ENCODE measurements at places on chromosomes 7 and 10.
A peak's percentile ranks its signal among the peaks of the same experiment; 100 is the strongest.

DNA sequence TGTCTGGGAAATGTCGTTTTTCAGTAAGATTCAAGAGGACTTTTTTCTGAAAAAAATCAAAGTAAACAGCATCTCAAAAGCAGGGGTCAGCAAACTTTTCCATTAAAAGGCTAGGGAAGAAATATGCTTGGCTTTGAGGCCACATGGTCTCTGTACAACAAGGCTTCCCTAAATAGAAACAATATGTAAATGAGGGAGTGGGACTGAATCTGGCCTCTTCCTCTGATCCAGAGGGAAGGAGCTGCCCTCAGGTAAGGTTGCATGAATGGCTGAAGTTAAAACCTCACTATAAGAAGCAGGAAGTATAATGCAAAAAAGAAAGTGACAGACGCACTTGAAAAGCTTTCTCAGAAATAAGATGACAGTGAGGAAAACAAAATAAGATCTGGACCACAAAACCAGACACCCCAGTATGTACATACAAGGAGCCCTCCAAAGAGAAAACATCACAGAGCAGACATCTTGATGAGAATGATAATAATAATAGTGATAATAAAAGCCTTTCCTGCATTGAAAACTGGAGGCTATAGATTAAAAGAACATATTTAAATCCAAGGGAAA is 115.2 kb downstream of the PLXNA4 start:
- H3K27me3 ChIP-seq = no peaks in the 10 kb centered on the region
- no peak overlapping the region for H3K27ac ChIP-seq
- H3K4me3 ChIP-seq = no peak overlapping the region
- no peaks in the 10 kb centered on the region for H3K4me1 ChIP-seq
- DNase-seq = no peak

- H3K27ac ChIP-seq = no peak within 1 kb of the TSS
- no peaks in the 10 kb centered on the region for H3K36me3 ChIP-seq
- H3K27me3 ChIP-seq = peaks cover 11% of the 10 kb centered on the region
- peak within 1 kb of the TSS; percentile 46 for H3K4me3 ChIP-seq
- H3K4me1 ChIP-seq = peaks cover 25% of the 10 kb centered on the region
These were observed at the start of gene MLXIPL for GRCh38 chr7:73623798-73624668. Gene MLXIPL, minus strand, starts transcription at chr7:73624522. Its CDS starts 30 bp downstream, at chr7:73624492.

DNA sequence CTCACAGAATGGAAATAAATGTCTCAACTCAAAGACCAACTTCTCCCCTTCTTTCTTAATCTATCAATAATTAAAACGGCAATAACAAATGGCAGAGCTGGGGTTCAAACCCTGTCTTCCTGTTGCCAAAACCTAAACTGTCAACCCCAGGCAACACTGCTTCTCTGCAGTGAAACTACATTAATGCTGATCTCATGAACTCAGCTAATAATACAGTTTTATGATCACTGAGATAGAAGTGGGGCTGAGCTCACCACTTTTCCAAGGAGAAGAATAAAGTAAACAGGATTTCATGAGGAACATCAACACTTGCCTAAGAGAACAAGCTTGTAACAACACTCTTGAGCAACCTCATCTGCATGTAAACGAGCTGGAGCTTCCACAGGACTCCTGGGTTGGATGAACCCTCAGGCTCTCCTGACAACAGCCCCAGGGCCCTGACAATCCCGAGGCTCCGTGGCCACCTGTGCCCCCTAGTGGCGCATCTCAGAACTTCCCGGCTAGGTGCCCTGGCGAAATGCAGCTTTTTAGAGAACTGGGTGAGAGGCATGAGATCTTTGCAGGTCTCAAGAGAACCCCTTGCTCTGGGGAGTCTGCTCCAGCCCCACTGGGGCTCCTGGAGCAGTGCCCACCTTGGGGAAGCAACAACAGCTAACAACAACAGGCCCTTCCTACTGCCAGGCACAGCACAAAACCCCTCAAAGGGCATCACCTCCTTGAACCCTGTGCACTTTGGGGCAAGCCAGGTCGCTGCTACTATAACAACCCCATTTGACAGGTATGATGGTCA is 169.3 kb downstream of the SH3PXD2A start:
- peak; percentile 88 for DNase-seq
- H3K27me3 ChIP-seq = no peaks in the 10 kb centered on the region
- H3K36me3 ChIP-seq = no peaks in the 10 kb centered on the region
- no peak overlapping the region for H3K4me3 ChIP-seq
- no peaks in the 10 kb centered on the region for H3K4me1 ChIP-seq
- H3K27ac ChIP-seq = peak overlapping the region; percentile 73

GRCh38 chr10:62130948-62131347 is 137.7 kb downstream of the RTKN2 start:
- no peak overlapping the region for H3K4me3 ChIP-seq
- no peak overlapping the region for H3K27ac ChIP-seq
- no peak for DNase-seq
- no peaks in the 10 kb centered on the region for H3K4me1 ChIP-seq
- no peaks in the 10 kb centered on the region for H3K36me3 ChIP-seq
- no peaks in the 10 kb centered on the region for H3K27me3 ChIP-seq

- no peak for DNase-seq
- no peaks in the 10 kb centered on the region for H3K36me3 ChIP-seq
- no peaks in the 10 kb centered on the region for H3K27me3 ChIP-seq
These were observed 705.5 kb downstream of the GRID1 start for GRCh38 chr10:85661123-85661522.

DNA sequence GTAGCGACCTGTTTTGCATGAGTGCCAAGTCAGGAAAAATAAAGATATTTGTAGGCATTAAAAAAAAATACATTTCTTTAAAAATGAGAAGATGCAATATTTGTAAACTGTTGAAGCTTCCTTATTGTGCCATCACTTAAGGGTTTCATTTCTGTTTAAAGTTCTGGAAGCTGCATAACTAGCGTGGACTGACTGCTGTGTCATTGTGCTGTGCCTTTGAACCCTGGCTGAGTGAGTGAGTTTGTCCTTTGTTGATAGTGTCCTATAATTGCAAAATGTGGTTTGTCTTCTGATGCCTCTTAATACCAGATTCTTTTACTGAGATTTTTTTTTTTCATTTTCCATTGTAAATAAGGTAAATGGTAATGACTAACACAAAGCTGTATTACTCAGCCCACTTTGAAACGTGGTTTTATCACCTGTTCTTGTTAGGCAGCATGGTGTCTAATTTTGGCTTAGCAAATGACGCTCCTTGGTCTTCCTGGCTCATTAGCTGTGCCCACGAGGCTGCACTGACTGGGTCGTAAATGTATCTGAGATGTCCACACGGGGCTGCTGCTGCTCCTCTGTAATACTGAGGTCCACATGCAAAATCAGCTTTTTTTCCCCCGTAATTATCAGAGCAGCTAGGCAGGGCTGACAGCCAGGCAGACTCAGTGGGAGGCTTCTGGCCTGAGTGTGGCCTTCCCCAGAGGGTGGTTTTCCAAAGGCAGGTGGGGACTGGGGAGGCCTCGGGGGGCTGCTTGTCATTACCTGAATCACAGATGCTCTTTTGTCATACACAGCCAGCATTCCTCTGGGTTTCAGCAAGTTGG is 14.8 kb downstream of the ZSCAN25 start:
- peaks cover 39% of the 10 kb centered on the region for H3K36me3 ChIP-seq
- DNase-seq = no peak
- no peaks in the 10 kb centered on the region for H3K27me3 ChIP-seq
- no peak overlapping the region for H3K4me3 ChIP-seq

GRCh38 chr7:91618776-91619765 is 261.4 kb downstream of the MTERF1 start:
- H3K27ac ChIP-seq = no peak overlapping the region
- H3K4me1 ChIP-seq = no peaks in the 10 kb centered on the region
- no peak overlapping the region for H3K4me3 ChIP-seq
- DNase-seq = peak; percentile 40
- no peaks in the 10 kb centered on the region for H3K27me3 ChIP-seq
- no peaks in the 10 kb centered on the region for H3K36me3 ChIP-seq

GRCh38 chr7:28520074-28521015 is 108.0 kb downstream of the CREB5 start:
- H3K4me3 ChIP-seq = no peak overlapping the region
- H3K27ac ChIP-seq = no peak overlapping the region
- no peak for DNase-seq
- peaks cover 16% of the 10 kb centered on the region for H3K4me1 ChIP-seq
- no peaks in the 10 kb centered on the region for H3K27me3 ChIP-seq

GRCh38 chr7:26675143-26675887 is 189.1 kb downstream of the SKAP2 start:
- no peak for DNase-seq
- no peaks in the 10 kb centered on the region for H3K27me3 ChIP-seq
- no peak overlapping the region for H3K4me3 ChIP-seq
- H3K27ac ChIP-seq = no peak overlapping the region
- H3K36me3 ChIP-seq = no peaks in the 10 kb centered on the region

DNA sequence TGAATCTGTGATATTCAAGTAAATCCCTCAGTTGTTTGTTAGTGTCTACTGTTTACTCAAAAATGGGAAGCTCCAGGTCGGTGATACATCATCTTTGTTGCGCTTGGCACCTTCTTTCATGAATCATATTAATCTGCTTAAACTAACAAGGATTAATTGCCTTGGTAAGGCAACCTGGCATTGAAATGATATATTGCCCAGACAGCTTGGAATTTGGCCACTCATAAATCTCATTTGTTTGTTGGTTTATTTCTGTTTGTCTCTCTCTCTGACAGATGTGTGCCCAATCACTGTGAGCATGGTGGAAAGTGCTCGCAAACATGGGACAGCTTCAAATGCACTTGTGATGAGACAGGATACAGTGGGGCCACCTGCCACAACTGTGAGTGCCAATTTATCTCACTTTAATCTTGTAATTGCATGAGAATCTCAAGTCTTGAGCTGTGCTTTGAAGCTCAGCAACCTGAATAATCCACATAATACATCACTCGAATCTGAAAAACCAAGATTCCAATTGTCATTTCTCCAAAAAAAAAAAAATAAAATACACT is 1104.8 kb upstream of the C7orf33 start:
- H3K36me3 ChIP-seq = no peaks in the 10 kb centered on the region
- no peak overlapping the region for H3K27ac ChIP-seq
- DNase-seq = peak; percentile 28
- H3K27me3 ChIP-seq = no peaks in the 10 kb centered on the region
- no peaks in the 10 kb centered on the region for H3K4me1 ChIP-seq

DNA sequence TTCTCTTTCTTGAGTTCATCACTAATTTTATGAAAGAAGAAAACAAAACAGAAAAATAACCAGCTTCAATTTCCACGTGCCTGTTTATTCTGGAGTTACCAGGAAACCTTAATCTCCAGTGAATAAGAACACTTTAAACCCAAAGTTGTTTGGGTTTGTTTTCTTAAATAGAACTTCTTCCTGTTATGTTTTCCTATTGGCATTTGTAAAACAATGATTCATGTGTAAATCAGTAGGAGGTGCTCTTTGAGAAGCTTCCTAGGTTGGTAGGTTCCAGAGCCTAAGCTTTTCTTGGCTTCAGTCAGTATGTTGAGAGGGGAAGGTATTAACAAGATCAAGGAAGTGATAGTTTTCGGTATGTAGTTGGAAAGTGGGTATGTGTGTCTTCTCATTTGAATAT is 119.0 kb downstream of the BICC1 start:
- no peak overlapping the region for H3K4me3 ChIP-seq
- no peaks in the 10 kb centered on the region for H3K4me1 ChIP-seq
- DNase-seq = no peak
- H3K27ac ChIP-seq = no peak overlapping the region
- no peaks in the 10 kb centered on the region for H3K27me3 ChIP-seq

- H3K27ac ChIP-seq = no peak overlapping the region
- no peak overlapping the region for H3K4me3 ChIP-seq
- peak; percentile 14 for DNase-seq
- H3K4me1 ChIP-seq = peaks cover 6% of the 10 kb centered on the region
These were observed 105.9 kb upstream of the TMEM168 start for GRCh38 chr7:112896026-112896601.

- no peaks in the 10 kb centered on the region for H3K36me3 ChIP-seq
- H3K4me3 ChIP-seq = no peak overlapping the region
- no peaks in the 10 kb centered on the region for H3K27me3 ChIP-seq
- no peak for DNase-seq
These were observed 211.7 kb upstream of the HABP2 start for GRCh38 chr10:113341138-113341537.

DNA sequence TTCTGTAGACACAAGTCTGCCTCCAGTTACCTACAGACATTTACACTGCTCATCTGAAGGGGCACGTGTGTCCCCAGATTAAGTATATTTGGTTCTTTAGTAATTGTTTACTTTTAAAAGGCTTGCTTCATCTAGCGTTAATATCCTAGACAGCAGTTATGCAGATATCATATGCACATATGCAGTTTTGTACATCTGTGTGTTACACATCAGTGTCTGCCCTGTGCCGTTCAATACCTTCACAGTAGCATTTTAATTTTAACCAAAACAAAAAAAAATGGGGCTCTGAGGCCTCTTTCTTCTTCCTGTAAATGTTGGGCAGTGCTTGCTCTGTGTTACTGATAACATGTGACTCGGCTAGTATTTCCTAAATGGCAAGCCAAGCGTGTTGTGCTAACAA is 331.4 kb upstream of the MGMT start:
- no peaks in the 10 kb centered on the region for H3K27me3 ChIP-seq
- H3K36me3 ChIP-seq = no peaks in the 10 kb centered on the region
- H3K4me1 ChIP-seq = no peaks in the 10 kb centered on the region
- DNase-seq = no peak
- no peak overlapping the region for H3K27ac ChIP-seq
- H3K4me3 ChIP-seq = no peak overlapping the region

DNA sequence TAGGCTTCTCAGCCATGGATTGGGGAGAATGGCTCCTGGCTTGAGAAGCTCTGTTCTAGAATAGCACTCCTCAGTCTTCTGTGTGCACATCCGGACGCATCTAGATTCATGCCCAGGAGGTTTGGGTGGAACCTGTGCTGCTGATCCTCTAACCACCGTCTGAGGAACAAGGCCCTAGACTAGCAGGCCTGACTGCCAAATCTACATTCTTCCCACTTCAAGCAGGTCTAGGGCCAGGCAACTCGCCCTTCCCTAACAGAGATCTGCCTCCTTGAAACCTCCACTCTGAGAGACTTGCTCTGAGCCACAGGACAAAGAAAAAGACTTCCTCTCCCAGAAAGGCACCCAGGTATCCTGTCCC is 61.6 kb downstream of the KCNMA1 start:
- no peaks in the 10 kb centered on the region for H3K27me3 ChIP-seq
- H3K4me3 ChIP-seq = no peak overlapping the region
- no peaks in the 10 kb centered on the region for H3K36me3 ChIP-seq
- peaks cover 23% of the 10 kb centered on the region for H3K4me1 ChIP-seq

GRCh38 chr7:73904219-73905137 is 43.5 kb downstream of the TMEM270 start:
- H3K4me1 ChIP-seq = peaks cover 20% of the 10 kb centered on the region
- no peaks in the 10 kb centered on the region for H3K36me3 ChIP-seq
- no peak for DNase-seq
- H3K27ac ChIP-seq = no peak overlapping the region

DNA sequence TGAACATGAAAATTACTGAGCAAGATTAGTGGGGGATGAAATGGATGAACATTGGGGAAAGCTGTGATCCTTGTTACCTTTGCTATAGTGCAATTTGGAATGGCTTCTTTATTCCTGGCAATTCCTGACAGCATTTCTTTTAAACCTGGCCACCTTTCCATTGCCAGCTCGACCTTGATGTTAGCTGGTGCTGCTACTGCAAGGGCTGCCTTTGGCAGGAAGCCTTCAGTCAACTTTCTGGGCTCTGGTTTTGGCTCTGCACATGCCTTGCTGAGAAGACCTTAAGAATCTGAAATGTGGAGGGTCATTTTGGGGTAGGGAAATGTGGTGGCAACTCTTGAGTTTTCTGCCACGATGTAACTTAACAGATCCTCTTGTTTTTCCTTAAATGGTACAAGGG is 64.7 kb downstream of the KAT6B start:
- peak overlapping the region; percentile 31 for H3K27ac ChIP-seq
- no peak overlapping the region for H3K4me3 ChIP-seq
- peak; percentile 58 for DNase-seq

GRCh38 chr10:122847782-122848604 is 2.3 kb upstream of the CUZD1 start:
- H3K4me3 ChIP-seq = no peak overlapping the region
